ENCODE measurements at places on chromosomes 5 and 9. TPM values are rescaled to one million over a fixed set of nuclear protein-coding genes. Genes with fewer than 3 reads are reported as not detected.

The IFNA21 gene
- not detected for total RNA-seq

DNA sequence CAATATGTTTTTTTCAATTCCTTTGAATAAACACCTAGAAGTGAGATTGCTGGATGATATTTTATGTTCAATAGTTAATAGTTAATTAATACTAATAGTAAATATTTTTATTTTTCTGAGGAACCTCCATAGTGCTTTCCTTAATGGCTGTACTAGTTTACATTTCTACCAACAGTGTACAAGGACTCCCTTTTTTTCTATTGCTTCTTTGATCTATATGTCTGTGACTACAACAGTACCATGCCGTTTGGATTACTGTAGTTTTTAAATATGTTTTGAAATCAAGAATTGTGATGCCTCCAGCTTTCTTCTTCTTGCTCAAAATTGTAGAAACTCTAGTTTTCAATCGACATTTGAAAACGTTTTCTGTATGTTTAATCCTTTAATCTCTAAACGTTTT lies 39.5 kb upstream of the ADAMTS16 start:
- no peak for DNase-seq

The SPATA31E1 gene
- not detected for total RNA-seq

The PCDHB9 gene
- total RNA-seq = 0.04 TPM

The GALNT12 gene
- total RNA-seq = 1.2 TPM

The KIAA1191 gene
- 105 TPM for total RNA-seq

The HAND1 gene
- total RNA-seq = 0.07 TPM

DNA sequence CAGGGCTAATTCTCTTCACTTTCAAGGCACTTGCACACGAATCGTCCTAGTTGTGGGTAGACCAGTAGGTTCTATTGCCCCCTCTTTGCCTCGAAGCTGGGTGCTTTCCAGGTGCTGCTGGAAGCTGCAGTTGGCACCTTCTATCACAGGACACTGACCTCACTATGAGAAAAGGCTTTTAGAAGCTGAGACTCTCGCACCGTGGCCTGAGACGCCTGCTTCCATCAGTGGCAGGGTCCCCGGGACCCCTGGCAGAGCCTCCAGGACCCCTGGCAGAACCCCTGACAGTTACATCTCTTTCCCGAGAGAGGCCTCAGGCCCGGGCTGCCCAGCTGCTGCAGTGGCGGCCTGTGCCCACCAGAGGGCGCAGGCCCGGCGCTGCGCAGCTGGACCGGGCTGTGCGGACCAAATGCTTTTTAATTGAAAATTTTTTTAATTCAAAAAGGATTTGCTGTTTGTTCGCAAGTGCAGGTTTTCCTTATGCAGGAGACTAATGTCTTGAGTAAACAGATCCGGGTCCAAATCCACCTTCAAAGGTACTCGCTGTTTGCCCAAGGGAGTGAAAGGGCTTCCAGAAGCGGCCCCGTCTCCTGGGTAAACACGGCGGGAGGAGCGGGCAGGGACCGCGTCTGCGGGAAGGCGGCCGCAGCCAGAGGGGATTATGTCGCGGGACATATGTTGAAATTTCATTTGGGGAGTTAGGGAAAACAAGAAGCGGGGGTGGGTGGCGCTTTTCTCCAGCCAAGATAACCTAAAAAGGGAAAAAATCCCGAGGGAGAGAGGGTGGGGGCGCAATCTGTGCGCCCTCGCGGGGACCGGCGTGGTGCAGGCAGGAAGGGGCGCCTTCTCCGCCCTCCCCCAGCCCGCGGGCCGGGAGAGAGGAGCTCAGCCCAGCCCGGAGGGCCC lies 114.5 kb upstream of the LMX1B start:
- DNase-seq = no peak

DNA sequence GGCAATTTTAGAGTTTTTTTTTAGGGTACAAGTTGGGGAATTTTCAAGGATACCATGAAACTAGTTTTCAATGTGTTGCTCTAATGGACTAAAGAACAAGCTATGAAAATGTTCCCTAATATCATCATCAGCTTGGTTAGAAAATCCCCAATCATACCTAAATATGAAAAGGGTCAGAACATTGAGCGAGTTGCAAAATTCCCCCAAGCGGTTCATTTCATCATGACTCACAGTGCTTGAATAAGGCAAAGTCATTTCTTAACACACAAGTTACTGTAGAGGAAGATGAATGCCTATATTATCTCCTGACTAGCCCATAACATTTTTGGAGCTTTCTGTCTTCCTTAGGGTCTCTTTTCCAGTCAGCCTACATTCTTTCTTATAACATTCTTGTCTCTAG lies 62.7 kb downstream of the ST8SIA4 start:
- no peak for DNase-seq
